ENCODE measurements at places on chromosomes 12 and 14. TPM values are rescaled to one million over a fixed set of nuclear protein-coding genes. Genes with fewer than 3 reads are reported as not detected.

- no peak for DNase-seq
- H3K4me3 ChIP-seq = no peak overlapping the region
- no peaks in the 10 kb centered on the region for H3K4me1 ChIP-seq
- no peaks in the 10 kb centered on the region for H3K36me3 ChIP-seq
- no peaks in the 10 kb centered on the region for H3K27me3 ChIP-seq
These were observed 110.5 kb downstream of the ERGIC2 start for GRCh38 chr12:29270446-29270845.

DNA sequence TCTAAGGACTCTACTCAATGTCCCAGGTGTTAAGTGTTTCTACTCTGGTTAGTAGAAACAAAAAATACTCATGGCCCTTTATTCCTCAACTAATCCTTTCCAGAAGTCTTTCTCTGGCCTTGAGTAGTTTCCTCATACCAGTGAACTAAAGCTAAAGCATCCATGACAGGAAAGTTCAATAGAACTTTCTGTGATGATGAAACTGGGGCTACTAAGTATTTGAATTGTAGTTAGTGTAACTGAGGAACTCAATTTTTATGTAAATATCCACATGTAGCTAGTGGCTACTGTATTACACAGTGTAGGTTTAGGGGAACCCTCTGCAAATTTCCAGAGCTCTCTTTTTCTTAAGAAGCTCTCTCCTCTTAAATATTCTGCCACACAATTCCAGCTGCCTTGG, 63.7 kb downstream of the R3HDM2 start:
- no peaks in the 10 kb centered on the region for H3K4me1 ChIP-seq
- H3K36me3 ChIP-seq = no peaks in the 10 kb centered on the region
- H3K4me3 ChIP-seq = no peak overlapping the region
- DNase-seq = no peak

- H3K4me3 ChIP-seq = no peak overlapping the region
These were observed 94.1 kb downstream of the MSRB3 start for GRCh38 chr12:65372574-65372973.

DNA sequence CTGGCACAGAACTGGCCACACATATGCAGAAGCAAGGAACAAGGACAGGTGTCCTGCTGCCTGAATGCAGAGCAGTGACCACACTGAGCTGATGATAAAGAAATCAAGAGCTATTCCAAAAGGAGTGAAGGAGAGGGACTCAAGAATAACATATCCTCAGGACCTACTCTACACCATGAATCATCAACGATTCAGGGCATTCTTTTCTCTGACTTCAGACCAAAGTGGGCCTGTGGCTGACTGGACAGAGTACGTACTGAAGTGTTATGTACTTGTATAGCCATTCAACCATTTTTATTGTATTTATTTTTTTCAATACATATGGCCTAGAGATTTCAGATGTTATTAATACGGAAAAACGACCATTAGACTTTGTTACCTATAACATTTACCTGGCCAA, 177.5 kb upstream of the TMTC1 start:
- H3K27ac ChIP-seq = no peak overlapping the region
- H3K4me1 ChIP-seq = no peaks in the 10 kb centered on the region
- no peak for DNase-seq
- H3K27me3 ChIP-seq = no peaks in the 10 kb centered on the region
- H3K4me3 ChIP-seq = no peak overlapping the region

DNA sequence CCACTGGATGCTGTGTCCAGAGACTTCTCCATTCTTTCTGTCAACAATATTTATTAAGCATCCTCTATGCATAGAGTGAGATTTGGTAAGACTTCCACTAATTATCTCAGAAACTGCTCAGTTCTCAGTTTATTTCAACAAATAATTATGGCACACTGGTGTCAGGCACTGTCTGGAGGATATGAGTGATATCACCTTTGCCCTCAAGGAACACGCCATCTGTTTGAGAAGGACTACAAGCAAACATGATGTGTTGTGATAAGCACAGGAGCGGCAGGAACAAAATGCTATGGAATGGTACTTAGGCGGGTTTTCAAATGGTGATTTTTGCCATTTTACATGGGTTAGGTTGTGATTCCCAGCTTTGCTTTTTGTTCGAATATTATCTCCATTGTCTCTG, 229.2 kb downstream of the DPF3 start:
- no peaks in the 10 kb centered on the region for H3K4me1 ChIP-seq
- no peak overlapping the region for H3K4me3 ChIP-seq
- H3K27me3 ChIP-seq = no peaks in the 10 kb centered on the region
- no peaks in the 10 kb centered on the region for H3K36me3 ChIP-seq
- no peak overlapping the region for H3K27ac ChIP-seq

GRCh38 chr12:119115296-119115905, 63.3 kb upstream of the HSPB8 start:
- peak; percentile 20 for DNase-seq
- H3K27ac ChIP-seq = no peak overlapping the region
- H3K4me1 ChIP-seq = no peaks in the 10 kb centered on the region

GRCh38 chr12:29610473-29611170, 113.1 kb upstream of the OVCH1 start:
- no peaks in the 10 kb centered on the region for H3K27me3 ChIP-seq
- no peaks in the 10 kb centered on the region for H3K4me1 ChIP-seq
- peak; percentile 57 for DNase-seq
- H3K36me3 ChIP-seq = no peaks in the 10 kb centered on the region
- H3K4me3 ChIP-seq = no peak overlapping the region

DNA sequence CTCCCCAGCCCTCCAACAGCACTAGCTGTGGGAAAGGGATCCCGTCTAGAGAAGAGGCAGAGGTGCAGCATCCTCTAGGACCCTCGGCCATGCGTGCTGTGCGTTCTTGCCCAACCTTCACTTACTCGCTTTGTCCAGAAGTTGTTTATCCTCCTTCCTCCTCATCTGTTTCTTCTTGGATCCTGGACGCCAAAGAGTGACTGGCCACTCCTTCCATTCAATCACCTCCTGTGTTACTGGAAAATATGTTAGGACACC, 140.5 kb downstream of the ZFP36L1 start:
- no peaks in the 10 kb centered on the region for H3K36me3 ChIP-seq
- no peak for DNase-seq
- H3K27me3 ChIP-seq = no peaks in the 10 kb centered on the region
- no peak overlapping the region for H3K4me3 ChIP-seq

A2M gene
- 286 TPM for total RNA-seq

ATN1 gene
- 93.0 TPM for total RNA-seq

DPPA3 gene
- total RNA-seq = 1.8 TPM
